NCI-H1436 treated with DMSO at 0.1 percent for 48 hours (cell line): ENCODE measurements at places on chromosomes 6 and 20.

GRCh38 chr6:25743868-25744267 is 10.7 kb upstream of the SLC17A4 start:
- DNase-seq = no peak

DNA sequence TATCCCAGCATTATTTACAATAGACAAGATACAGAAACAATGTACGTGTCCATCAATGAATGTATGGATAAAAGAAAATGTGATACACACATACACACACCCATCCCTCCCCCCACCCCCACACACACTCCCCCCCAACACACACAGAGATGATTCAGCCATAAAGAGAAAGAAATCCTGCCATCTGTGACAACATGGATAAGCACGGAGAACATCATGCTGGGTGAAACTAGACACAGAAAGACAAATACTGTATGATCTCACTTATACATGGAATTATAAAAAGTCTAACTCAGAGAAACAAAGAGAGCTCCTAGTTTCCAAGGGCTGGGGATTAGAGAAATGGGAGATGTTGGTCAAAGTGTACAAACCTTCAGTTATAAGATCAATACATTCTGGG is 104.8 kb upstream of the LY86 start:
- DNase-seq = no peak

GRCh38 chr6:41664271-41664670 is 26.0 kb downstream of the MDFI start:
- no peak for DNase-seq

DNA sequence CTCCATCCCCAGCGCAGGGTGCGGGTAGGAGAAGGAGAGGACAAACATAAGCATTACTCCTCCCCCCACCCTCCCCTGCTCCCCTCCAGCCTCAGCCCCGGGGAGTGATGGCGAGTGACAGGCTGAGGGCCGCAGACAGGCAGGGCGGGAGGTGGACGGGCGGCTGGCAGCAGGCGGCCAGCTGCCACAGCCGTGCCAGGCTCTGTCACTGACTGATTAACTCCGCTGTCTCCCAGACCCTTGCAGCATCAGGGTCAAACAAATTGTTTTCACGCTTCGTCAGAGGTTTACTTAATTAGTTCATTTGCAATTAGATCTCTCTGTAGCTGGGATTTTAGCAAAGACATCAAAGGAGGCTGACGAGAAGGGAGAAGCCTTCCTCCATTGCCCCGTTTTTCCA is 41.9 kb downstream of the FOXP4 start:
- DNase-seq = no peak

DNA sequence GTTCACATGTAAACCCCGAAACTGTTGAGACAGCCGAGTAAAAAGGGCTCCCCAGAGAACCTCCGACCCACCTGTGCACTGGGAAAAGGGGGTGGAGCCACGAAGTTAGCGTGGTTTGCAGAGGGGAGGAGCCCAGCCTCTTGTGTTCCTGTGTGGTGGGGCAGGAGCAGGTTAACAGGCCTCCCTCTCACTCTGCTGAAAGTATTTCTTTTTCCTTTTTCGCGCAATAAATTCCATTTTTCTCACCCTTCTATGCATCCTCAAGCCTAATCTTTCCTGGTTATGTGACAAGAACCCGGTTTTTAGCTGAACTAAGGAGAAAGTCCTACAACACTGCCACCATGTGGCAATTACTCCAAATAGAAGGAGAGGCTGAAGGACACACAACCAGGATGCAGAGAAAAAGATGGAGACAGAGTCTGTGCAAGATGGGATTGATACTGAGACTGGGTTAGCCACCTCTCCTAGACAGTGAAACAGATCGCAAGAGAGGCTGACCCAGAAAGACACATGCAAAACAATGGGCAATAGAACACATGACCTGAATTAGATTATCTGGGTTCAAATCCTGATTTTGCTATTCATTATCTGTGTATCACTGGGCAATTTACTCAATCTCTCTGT is 168.7 kb upstream of the PRSS16 start:
- no peak for DNase-seq

DNA sequence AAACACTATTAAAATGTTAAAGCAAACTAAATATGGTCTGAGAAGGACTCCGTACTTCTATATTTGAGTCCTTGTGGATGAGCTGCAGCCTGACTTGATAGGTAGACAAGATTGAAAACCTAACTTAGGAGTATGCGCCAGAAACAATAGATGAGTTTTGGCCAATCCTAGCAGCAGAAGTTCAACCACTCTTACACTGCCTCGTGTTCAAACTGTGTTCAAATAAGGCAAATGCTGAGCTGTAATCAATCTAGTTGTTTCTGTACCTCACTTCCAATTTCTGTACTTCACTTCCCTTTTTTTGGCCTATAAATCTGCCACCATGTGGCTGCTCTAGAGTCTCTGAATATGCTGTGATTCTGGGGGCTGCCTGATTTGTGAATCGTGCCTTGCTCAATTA is 13.2 kb upstream of the SERINC1 start:
- DNase-seq = no peak

DNA sequence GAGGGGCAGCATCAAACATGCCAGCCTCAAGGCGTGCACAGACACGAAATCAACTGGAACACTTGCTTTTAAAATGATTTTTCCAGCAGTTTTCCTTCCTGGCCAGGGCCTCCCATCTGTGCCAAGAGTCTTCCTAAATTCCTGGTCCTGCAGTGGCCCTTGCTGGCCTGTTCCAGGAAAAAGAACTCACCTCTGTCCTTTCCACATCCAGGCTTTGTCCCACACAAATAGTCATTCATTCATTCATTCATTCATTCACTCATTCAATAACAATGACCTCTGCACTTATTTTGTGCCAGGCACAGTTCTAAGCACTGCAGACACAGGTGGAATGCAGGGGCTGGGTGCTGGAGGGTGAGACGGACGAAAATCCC is 89.0 kb upstream of the CCDC167 start:
- no peak for DNase-seq

GRCh38 chr20:38144598-38144973 is 20.5 kb downstream of the TGM2 start:
- DNase-seq = no peak

DNA sequence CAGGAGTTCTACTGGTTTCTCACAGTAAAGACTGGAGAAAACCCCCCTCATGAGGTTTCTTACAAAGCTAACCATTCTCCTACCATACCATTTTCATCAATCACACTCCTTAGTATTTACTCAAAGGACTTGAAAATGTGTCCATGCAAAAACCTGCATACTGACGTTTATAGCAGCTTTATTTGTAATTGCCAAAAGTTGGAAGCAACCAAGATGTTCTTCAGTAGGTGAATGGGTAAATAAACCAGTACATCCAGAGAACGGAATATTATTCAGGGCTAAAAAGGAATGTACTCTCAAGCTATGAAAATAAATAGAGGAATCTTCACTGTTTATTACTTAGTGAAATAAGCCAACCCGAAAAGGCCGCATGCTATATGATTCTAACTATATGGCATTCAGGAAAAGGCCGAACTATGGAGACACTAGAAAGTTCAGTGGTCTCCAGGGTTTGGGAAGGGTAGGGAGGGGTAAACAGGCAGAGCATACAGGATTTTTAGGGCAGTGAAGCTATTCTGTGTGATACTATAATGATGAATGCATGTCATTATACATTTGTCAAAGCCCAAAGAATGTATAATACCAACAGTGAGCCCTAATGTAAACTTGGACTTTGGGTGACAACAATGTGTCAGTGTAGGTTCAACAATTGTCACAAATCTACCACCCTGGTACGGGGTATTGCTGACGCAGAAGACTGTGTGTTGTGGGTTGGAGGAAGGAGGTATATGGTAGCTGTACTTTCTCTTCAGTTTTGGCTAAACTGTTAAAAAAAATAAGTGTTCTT is 50.6 kb downstream of the SNX5 start:
- no peak for DNase-seq

DNA sequence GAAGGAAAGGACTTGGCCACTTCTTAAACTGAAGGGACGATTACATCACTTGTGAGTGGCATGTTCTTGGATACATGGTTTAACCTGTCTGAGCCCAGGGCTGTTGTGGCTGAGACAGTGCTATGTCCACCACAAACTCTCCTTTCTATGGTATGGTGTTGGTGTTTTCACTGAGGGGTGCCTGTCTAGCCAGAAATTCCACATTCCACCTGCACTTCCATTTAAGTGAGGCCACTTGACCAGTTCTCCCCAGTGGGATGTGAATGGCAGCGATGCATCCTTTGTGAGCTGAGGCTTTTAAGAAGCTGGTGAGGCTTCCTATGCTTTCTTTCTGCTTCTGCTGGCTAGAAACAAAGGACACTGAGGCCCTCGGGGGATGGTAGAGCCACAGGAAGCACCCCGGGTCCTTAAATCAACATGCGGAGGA is 151.4 kb upstream of the CHD6 start:
- no peak for DNase-seq

GRCh38 chr6:148346681-148347440 is 4.2 kb downstream of the SASH1 start:
- DNase-seq = no peak

DNA sequence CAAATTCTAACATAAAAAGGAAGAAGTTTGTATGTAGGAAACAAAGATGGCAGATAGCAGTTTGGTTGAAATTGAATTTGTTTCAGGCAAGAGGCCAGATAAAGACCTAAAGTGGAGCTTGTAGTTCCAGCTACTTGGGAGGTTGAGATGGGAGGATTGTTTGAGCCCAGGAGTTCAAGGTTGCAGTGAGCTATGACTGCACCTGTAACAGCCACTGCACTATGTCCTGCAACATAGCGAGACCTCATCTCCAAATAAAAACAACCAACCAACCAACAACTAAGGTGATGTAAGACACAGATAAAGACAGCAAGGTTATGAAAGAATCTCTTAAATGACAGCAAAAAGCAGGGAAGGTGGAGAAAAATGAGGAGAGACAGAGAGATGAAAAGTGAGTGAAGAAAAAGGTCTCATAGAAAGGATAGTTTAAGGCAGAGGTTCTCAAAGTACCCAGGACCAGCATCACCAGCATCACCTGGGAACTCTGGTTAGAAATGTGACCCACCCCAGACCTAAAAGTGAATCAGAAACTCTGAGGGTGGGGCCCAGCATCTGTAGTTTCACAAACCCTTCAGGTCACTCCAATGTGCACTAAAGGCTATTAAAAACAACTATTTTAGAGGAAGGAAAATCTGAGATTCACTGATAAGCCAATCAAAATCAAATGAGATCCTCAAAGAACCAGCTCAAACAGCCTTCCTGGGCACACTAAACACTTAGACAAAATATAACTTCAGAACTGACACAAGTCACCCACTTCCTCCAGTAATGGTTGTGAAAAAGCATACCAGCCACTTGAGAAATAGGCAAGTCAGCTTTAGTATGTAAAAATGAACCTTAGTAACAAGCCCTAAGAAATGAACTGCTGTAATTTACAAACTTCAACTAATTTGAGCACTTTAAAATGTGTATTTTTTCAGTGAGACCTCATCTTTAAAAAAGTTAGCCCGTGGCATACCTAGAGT is 57.6 kb downstream of the FAM184A start:
- DNase-seq = no peak

GRCh38 chr6:16301511-16301910 is 63.1 kb downstream of the GMPR start:
- no peak for DNase-seq

DNA sequence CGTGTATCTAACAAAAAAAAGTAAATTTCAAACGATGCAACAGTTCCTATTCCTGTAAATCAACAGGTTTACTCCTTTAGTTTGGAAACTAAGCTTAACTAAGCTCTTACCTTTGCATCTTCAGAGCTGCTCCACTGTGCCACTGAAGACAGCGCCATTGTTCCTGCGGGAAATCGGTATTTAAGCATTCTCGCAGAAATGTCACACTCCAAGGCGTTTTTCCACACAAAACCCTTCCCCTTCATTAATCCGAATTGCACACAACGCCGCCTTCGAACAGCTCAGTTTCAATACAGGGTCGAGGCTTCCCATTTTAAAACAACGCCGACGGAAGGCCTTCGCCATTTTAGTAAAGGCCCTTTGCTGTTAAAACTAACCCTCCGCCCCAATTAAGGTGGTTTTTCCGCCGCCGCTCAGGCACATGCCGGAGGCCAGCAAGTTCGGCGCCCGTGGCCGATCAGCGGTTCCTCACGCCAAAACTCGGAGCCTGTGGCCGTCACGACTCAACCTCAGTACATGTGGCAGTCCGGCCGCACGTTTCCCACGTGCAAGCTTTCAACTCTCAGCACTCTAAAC is 35.4 kb upstream of the SYNCRIP start:
- DNase-seq = no peak

GRCh38 chr6:1916334-1917070 is 306.8 kb downstream of the FOXC1 start:
- DNase-seq = no peak

- DNase-seq = no peak
These were observed 3.2 kb downstream of the GNAS-AS1 start for GRCh38 chr20:58847463-58847862.

DNA sequence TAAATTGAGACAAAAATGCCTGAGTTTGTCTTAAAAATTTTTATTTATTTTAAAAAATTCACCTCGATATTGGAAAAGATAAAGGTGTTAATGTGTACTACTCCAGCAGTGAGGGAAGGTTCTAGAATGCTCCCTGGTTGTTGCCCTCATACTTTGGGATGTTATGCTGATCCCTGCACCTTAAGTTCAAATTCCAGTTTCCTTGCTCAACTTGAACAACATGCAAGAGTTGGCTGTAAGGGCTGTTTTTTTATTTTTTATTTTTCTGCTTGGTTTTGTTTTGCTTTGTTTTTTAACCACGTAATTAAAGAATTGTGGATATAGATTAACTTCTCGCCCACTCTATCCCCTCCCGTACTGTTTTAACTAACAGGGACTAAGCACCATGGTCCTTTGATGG is 158.7 kb upstream of the CITED2 start:
- DNase-seq = no peak

DNA sequence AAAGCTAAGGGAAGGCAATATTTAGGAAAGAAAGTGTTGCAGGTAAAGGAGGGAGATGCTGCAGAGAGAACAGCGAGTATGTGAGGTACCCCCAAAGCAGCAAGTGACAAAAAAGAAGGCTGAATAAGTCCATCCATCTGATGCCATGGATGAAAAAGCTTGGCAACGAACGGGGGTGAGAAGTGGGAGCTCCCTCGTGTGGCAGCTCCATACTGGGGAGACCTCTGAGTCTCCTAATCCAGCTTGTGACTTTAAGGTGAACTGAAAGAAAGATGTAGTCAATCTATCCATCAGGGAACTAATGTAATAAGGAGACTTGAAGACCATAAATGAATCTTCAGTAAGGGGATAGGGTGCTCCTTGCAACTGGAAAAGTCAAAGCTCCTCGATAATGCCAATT is 156.6 kb downstream of the OTOR start:
- DNase-seq = no peak

DNA sequence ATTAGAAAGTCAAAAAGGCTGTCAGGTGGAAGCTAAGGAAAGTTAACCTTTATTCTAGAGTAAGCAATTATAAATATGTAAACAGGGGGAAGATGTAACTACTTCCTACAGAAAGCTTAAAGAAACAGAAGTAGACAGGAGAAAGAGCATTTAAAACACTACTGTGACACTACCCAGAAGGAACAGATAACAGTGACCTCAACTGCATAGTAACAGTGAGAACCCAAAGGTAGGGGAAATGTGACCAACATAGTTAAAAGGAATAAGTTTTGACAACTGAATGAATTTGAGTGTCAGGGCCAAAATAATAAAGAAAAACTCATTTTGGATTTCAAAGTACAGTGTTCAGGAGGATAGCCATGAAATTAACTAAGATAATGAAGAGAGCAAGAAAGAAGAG is 43.5 kb downstream of the IBTK start:
- no peak for DNase-seq

GRCh38 chr6:150347845-150348244 is 21.0 kb upstream of the IYD start:
- no peak for DNase-seq
